CD8-positive, alpha-beta memory T cell (primary cell): ENCODE measurements at places on chromosomes 5 and 9.

GRCh38 chr5:10036136-10036815, 213.4 kb downstream of the ATPSCKMT start:
- DNase-seq: no peak

DNA sequence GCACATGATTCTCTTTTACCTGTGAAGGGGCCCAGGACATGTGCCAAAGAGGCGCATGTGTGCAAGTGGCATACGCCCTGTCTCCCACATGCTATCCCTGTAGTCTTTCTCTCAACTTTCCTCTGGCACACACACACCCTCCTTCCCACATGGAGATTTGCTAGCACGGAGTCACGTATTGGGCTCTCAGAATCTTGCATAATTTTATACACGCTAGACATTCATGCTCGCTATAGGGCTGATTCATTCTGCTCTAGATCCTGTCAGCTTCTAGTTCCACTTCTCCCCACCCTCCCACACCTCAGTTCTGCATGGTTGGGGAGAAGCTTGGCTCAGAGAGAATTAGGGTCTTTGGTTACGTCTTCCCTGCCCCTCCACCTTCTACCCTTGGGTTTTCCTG, 72.8 kb downstream of the CD180 start:
- no peak for DNase-seq

GRCh38 chr9:36137392-36138004, 965 bp downstream of the GLIPR2 start:
- no peak for DNase-seq

DNA sequence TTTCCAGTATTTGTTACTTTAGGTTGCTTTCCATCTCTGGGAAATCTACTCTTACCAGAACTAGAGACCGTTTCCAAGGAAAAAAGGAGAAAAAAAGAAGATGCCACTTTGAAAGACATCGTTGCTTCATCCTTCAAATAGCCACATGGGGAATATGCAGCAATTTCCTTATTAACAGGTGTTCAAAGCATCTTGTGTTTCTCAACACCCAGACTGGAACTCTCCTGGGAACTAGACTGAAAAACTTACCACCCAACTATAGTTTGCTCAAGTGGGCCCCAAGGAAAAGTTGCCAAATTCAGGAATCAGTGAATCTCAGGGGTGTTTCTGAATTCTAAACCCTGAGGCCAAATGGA, 80.0 kb upstream of the JAK2 start:
- no peak for DNase-seq

GRCh38 chr9:72691671-72692070, 170.3 kb downstream of the TMC1 start:
- no peak for DNase-seq

DNA sequence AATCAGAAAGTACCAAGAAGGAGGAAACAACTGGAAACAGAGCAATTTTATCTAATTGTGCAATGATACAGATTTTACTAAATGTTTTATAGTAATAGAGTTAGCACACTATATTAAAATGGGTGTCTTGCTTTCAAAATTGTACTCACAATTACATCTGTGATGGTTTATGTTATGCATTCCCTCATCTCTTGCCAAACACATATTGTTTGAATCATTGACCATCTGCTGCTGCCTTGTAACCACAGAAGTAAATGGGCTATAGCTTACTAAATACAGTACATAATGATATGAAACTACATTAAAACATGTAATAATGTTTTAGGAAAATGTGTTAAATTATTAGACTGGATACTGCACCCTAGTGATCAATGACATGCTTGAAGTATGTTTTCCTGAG, 158.1 kb downstream of the SLC25A46 start:
- no peak for DNase-seq

DNA sequence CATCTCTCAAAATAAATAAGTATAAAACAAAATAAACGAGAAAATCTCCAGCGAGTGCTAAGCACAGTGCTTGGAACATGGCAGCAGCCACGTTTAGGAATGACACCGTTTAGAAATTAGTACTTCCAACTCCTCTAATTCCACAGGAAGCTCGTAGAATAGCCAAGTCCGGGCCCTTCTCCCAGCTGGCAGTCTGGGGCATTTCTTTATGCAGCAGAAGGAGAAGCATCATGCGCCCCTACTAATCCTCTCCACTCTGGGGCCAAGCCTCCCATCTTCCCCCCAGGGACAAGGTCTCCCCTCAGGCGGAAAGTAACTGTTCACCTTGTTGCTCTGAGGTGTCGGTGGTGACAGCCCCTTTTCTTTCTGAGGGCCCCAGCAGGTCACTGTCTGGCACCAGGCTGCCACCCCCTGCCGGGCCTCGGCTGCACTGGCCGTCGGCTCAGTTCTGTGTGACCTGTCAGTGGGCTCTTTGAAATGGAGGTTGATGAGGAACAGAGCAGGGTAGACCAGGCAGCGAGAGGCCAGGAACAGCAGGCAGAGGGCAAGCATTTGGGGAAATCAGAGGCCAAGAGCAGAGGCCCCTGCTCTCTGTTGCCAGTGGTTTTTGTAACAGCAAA, 113.5 kb upstream of the WWC1 start:
- DNase-seq: no peak

- DNase-seq: no peak
Observed at GRCh38 chr9:124134526-124134925, 123.0 kb downstream of the LHX2 start.

DNA sequence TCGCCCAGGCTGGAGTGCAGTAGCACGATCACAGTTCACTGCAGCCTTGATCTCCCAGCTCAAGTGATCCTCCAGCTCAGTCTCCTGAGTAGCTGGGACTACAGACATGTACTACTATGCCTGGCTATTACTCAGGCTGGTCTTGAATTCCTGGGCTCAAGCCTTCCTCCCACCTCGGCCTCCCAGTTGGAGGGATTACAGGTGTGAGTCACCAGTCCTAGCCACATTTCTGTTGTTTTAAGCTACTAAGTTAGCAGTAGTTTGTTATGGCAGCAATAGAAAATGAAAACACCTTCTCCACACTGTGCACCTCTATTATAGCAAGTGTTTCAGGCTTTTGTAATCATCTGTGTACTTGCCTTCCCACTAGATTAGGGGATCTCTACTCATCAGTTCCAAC, 588.9 kb upstream of the TLE4 start:
- no peak for DNase-seq

- DNase-seq: no peak
Observed at GRCh38 chr9:108048406-108049025, 558.9 kb upstream of the KLF4 start.
